ENCODE measurements at places on chromosomes 7 and 10. TPM values are rescaled to one million over a fixed set of nuclear protein-coding genes. Genes with fewer than 3 reads are reported as not detected.

The DDC gene
- not detected for total RNA-seq

The CPA1 gene
- total RNA-seq, result not detected

The SAP25 gene
- not detected for total RNA-seq

The SEM1 gene
- 25.7 TPM for total RNA-seq

The NKX6-2 gene
- not detected for total RNA-seq

The SEC31B gene
- 5.2 TPM for total RNA-seq

The PSMC2 gene
- 221 TPM for total RNA-seq

The C10orf62 gene
- 0.10 TPM for total RNA-seq

The PIK3AP1 gene
- 0.33 TPM for total RNA-seq

The LIPJ gene
- total RNA-seq, result not detected

The PILRA gene
- 0.38 TPM for total RNA-seq

The WEE2 gene
- total RNA-seq, result not detected

The NRAP gene
- total RNA-seq, result not detected

The SPDYE16 gene
- not detected for total RNA-seq

The MTPN gene
- total RNA-seq, result 171 TPM

The FAM25G gene
- not detected for total RNA-seq

The WNT16 gene
- total RNA-seq, result not detected

The SMKR1 gene
- total RNA-seq, result not detected

The FANK1 gene
- total RNA-seq, result 2.5 TPM

The EIF4EBP2 gene
- total RNA-seq, result 59.0 TPM

The ZNF467 gene
- total RNA-seq, result 9.5 TPM

The FGFR2 gene
- total RNA-seq, result not detected

The PITX3 gene
- total RNA-seq, result not detected

The SFMBT2 gene
- total RNA-seq, result 2.9 TPM

The GNGT1 gene
- not detected for total RNA-seq

The ANKRD7 gene
- total RNA-seq, result 0.33 TPM

The ZNF804B gene
- not detected for total RNA-seq

The ZFAND2A gene
- 17.6 TPM for total RNA-seq

The TRIL gene
- 4.2 TPM for total RNA-seq

The CARD11 gene
- 3.5 TPM for total RNA-seq

The DMTF1 gene
- 66.3 TPM for total RNA-seq

The GPR158 gene
- total RNA-seq, result not detected

The SYNPO2L gene
- total RNA-seq, result not detected

The HOXA9 gene
- 18.2 TPM for total RNA-seq

The AKR1C1 gene
- 7.8 TPM for total RNA-seq

The ASB10 gene
- total RNA-seq, result not detected

The PRKG1 gene
- total RNA-seq, result 2.0 TPM

The RBP3 gene
- not detected for total RNA-seq

The ATOH7 gene
- total RNA-seq, result not detected

The ANKRD30A gene
- not detected for total RNA-seq

The LOXL4 gene
- 0.38 TPM for total RNA-seq

The SFTPA1 gene
- not detected for total RNA-seq

The SPDYE5 gene
- total RNA-seq, result not detected

The SEMA4G gene
- total RNA-seq, result 1.9 TPM

Measured in vein endothelial cell (primary cell).